Body of pancreas (tissue), 4 donors: ENCODE measurements at places on chromosomes 2 and 18.

DNA sequence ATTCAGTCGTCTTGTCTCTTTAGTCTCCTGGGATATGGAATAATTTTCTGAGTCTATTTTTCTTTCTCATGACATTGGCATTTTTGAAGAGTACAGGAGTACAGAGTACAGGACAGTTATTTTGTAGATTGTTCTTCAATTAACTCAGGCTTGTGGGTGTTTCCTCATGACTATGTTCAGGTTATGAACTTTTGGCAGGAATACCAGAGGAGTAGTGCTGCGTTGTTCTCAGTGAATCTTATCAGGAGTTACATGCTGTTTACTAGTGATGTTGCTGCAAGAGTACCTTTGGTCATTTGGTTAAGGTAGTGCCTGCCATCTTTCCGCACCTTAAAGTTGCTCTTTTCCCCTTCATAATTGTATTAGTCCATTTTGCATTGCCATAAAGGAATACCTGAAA lies 41.3 kb upstream of the AGFG1 start:
- DNase-seq: no peak

DNA sequence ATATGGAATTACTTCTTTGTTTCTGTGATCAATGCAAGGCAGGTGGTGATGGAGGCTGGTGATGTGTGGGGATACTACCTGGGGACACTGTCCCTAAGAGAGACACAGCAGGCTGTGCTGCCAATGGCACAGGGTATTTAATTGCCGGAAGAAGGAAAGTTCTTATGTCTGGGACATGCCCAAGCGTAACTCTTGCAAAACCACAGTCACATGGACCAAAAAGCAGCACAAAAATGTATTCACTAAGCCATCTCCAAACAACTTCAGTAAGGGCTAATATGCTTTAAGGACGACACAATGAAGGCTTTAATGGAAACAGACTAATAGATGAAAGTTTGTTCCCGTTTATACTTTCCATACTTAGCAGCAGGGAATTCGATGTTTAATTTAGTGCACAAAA lies 49.7 kb upstream of the AP1S3 start:
- DNase-seq: no peak

GRCh38 chr2:69518841-69519240 lies 81.6 kb upstream of the NFU1 start:
- no peak for DNase-seq

DNA sequence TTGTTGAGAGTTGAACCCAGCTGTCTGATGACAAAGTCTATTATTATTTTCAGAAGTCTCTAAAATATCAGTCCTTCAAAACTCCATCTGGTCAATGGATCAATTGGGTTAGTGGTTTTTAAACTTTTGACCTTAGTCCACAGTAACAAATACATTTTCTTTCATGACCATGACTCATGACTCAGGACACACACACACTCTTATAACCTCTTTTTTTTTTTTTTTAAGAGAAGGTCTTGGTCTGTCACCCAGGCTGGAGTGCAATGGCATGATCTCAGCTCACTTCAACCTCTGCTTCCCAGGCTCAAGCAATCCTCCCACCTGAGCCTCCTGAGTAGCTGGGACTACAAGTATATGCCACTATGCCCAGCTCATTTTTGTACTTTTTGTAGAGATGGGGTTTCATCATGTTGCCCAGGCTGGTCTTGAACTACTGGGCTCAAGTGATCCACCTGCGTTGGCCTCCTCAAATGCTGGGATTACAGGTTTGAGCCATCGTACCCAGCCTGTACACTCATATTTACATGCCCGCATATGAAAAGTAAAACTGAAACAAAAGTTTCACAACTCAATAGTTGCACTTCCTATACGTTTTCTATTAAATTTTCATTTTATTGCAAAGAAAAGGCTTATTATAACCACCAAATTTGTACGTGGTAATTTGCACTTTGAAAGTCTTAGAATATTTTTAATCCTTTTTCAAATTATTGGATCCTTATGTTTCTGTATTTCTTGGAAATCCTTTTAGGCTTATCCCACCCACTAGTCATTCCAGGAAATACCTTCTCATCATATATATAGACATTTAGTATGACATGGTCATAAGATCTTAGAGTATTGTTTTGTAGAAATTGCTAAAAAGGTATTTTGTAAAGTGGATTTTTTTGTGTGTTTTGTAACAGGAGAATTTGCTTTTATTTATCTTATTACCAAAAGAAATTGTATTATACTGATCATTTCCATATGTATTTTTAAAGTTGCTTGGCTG lies 199.0 kb downstream of the LPIN1 start:
- no peak for DNase-seq

DNA sequence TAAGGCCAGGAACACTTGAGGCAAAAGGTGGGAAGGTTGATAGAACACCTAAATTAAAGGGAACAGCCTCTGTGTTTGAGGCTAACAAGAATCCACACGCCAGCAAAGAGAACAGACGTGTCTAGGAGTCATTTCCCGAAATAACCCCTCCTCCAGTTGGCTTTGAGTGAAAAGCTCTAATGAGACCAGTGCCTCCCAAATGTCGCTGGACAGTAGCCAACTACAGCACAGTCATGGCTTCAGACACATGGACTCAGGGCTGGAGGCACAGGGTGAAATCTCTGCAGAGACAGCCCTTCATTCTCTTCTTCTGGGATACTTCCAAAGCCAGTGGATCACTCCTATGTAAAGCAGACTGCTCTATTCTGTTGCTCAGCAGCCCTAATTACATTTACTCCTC lies 49.6 kb downstream of the SOWAHC start:
- DNase-seq: peak; percentile 41

DNA sequence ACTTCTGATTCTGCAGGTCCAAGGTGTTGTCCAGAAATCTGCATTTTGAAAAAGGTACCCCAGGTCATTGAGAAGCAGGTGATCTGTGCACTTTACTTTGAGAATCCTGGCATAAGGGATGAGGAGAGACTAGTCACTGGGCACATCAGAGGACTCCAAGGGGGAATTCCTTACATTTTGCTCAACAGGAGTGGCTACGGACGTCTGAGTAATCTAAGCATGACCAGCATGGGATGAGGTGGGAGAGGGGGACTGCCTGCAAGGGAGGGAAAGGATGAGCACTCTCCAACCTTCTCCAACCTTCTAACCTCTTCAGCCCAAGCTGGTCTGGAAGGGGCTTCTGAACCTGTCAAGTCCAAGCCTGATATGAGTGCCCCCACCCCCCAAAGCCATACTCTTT lies 55.5 kb downstream of the MARCHF4 start:
- DNase-seq: no peak

- no peak for DNase-seq
These were observed 26.3 kb downstream of the MBP start for GRCh38 chr18:77106331-77106730.

GRCh38 chr2:12176623-12177454 lies 430.4 kb downstream of the LPIN1 start:
- DNase-seq: no peak

DNA sequence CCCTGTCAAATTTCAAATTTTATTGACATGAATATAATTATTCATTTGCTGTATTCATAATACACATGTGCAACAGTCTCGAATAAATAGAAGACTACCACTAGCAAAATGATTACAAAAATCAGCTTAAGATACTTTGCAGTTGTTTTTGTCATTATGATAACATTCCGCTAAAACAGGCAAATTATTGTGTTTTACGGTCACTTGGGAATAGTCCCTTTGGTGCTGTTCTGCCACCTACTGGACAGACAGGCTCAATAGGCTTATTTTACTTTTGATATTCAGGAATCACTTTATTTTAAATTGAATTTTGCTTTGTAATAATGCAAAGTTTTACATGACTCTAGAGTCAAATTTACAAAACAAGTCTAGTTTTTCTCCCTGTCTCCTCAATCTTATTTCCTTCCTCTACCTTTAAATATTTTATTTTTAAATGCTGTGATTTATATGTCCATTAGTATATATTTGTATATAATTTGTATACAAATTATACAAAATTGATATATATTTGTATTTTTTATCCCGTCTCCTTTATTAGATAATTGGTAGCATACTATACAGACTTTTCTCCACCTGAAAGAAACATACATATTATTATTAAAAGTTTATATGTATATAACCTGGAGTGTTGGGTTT lies 456.3 kb downstream of the DLGAP1 start:
- no peak for DNase-seq

DNA sequence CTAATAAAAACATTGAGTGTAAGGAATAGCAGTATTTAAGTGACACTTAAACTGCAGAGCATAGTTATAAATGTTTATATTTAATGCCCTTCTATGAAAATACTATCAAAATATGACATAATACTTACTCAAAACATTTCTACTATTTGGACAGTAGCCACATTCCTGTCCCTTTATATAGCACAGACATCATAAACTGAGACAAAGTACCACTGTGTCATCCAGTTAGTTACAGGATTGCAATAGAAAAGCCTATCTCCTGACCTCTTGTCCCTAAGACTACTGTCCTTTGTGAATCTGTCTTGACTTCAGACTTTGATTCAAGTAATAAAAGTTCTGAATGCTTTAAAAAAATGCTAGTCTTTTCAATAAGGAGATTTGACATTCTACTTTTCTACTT lies 1528.5 kb upstream of the NXPH2 start:
- DNase-seq: no peak

DNA sequence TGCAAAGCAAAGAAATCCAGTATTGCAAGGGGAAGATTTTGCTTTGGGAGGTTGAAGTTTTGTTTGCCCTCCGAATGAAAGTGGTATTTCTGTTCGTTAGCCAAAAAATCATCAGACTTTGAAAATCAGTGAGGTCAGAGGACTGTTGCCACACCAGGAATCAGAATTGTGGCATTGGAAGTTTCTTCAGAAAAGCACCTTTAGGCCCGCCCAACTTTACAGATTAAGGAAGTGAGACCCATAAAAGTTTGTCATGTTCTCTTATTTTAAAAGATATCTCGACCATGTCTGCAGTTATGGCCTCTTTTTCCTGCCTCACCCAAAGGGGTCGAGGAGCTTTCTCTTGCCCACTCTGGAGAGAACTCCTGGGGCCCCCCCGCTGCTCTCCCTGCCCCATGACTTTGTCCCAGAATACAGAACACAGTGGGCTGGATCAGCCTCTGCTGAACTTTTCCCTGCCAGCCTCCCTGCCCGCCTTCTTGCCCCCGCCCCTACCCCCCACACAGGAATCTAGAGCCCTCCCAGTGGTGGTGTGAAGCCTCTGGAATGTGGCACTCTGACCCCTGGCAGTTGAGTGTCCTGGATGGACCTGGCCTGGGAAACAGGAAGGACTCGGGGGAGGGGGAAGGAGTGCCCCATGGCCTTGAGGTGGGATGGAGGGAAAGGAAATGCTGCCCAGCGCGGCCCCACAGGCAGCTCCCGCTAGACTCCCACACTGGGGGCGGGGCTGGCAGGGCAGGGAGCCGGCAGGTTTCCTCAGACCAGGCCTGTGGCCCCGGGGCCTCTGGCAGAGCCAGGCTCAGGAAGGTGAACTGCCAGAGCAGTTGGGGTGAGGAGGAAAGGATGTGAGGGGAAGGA lies 25.3 kb downstream of the CRIM1 start:
- peak; percentile 68 for DNase-seq

DNA sequence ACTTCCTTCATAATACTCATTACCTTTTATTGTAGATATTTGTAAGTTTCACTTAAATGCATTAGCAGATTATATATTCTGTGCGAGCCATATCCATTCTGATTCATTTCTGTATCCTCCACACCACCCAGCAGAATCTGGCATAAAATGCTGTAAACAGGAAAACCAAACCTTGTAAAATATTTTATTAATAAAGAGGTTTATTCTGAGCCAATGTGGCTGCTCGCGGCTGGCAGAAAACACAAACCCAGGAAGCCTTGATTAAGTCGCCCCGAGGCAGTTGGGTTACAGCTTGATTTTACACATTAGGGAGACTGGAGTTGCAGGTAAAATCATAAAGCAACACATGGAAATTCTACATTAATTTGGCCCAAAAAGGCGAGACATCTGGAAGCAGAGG lies 40.5 kb downstream of the GNAL start:
- no peak for DNase-seq

GRCh38 chr2:174342686-174343342 lies 8.1 kb downstream of the SP9 start:
- no peak for DNase-seq

DNA sequence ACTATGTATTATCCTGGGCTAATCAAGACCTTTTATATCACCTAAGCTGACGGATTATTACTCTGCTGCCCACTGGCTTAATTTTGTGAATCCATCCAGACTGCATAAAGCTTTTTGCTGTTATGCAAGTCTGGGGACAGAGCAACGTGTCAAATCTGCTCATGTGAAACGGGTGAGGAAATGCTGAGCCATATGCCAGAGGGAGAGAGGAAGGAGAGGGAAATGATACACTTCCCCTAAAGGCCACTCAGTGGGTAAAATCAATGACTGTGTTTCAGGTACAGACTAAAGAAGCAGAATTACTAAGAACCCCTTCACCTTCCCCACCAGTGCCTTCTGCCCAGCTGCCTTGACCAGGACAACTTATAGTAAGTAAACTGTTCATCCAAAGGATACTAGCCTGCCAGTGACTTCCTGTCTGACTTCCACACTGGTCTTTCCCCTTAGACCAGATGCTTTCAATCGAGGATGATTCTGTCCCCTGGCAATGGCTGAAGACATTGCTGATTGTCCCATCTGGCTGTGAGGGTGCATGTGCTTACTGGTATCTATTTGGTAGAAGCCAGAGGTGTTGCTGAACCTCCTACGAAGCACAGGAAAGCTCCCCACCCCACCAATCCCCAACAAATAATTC lies 43.0 kb downstream of the STAT1 start:
- DNase-seq: peak; percentile 19

- no peak for DNase-seq
These were observed 70.6 kb upstream of the GLS start for GRCh38 chr2:190809876-190810525.

GRCh38 chr18:78017869-78018268 lies 768.2 kb downstream of the GALR1 start:
- no peak for DNase-seq

GRCh38 chr2:209049608-209050007 lies 374.2 kb upstream of the MAP2 start:
- DNase-seq: no peak

GRCh38 chr2:210503725-210504191 lies 27.2 kb upstream of the LANCL1 start:
- peak; percentile 21 for DNase-seq

GRCh38 chr2:162103443-162104009 lies 29.5 kb upstream of the DPP4 start:
- peak; percentile 26 for DNase-seq
